ENCODE measurements at places on chromosomes 11 and 22.

DNA sequence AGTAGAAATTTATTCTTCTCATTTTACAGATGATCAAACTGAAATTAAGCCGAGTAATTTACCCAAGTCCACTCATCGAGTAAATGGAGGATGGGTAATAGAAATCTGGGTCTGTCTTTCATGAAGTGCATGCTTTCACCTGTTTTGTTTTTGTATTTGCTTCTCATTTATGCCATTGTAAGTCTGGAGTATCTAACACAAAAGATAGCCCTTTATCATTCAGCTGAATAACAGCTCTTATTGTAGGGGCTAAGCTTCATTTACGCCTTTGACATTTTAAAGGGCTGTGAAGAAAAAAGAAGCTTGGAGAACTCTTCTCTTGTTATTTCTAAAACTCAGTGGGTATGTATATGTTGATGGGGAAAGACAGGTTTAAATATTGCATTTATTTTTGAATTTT lies 1196.2 kb upstream of the TENM4 start:
- DNase-seq = no peak

DNA sequence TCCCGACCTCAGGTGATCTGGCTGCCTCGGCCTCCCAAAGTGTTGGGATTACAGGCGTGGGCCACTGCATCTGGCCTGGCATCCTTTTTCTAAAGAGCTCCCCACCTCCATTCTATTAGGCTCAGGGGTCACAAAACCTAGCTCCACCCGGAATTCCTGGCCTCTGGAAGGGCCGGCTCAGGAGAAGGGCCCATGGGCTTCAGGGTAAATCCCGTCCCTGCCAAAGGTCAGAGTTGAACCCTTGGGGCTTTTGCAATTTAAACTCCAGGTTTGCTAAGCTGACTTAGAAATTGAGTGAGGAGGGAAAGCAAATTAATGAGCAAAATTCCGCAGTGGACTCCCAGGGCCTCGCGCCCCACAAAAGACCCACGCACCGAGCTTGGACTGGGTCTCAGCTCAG lies 48.3 kb downstream of the RPS6KA4 start:
- DNase-seq = no peak

DNA sequence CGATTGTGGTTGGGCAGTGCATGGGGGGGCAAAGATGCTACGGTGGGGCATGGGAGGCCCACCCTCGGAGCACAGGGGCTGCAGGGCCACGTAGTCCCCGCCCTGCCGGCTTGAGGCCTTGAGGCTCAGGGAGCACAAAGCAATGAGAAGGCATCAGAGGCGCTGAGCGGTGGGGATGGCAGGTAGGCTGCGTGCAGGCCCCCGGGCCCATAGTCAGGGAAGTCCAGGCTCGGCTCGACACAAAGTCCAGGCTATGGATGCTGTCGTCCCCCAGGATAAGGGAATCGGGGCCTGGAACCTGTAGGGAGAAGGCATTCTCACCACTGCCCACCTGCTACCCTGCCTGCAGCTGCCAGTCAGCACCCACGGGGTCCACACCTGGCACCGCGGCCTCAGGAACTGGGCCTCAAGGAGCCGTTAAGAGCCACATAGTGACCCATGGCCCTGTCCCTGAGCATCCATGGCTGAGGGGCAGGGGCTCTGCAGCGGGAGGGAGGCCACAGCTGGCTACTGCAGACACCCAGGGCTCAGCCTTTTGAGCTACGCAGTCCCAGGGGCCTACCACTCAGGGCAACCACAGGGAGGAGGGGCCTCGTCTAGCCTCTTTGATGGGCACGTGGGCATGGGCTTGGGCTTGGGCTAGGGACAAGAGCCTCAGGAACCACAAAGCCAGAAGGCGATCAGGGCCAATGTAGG lies 179.7 kb downstream of the IGLL1 start:
- DNase-seq = no peak

DNA sequence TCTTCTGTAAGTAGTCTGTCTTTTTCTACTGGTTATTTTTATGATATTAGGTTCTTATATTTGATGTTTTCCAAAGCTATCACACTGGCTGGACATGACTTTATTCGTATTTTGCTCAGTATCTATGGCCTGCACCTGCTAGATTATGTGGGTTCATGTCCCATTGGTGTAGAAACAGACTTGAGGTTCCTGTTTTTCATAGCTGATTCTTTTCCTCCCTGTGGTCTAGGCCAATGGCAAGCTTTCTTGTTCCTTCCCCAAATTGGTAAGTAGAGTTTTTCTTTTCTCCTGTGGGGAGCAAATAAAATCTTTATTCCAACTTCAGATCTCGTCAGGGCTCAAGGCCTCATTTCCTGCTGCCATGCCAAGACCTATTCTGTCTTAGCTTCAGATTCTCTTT lies 30.2 kb upstream of the SWAP70 start:
- no peak for DNase-seq

DNA sequence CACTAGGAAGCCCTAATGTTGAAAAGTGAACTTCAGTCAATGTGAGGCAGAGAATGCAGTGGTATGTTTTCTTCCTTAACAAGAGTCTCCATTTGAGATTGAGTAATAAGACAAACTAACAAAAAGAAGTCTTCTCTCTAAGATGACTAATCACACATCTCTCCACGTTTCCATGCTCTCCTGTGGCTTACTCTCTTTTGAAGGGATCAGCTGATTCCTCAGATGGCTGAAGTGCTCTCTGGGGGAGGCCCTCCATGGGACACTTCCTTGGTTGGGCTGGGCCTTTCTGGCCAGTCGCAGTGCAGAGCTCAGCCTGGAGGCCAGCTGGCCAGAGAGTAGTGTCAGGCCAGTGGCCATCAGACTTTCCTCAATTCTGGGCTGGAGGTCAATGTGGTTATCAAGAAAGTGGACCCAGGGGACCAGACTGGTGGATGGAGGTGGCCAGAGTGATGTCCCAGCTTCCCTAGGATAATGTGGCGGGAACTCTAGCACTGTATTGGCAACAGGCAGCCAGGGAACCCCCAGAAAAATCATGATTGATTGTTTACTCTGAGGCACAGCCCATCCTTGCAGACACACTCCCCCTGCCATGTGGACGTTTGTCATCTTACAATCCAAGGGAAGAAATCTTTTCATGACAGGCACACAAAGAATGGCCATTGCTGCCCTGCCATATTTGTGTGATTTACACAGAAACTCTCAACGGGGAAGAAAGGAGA lies 14.5 kb downstream of the CSRP3 start:
- DNase-seq = no peak

GRCh38 chr22:27987557-27987956 lies 68.5 kb upstream of the PITPNB start:
- DNase-seq = no peak

- no peak for DNase-seq
Measured at GRCh38 chr11:65952052-65952521, 6.8 kb downstream of the TSGA10IP start.

GRCh38 chr22:25853501-25854284 lies 111.7 kb downstream of the MYO18B start:
- no peak for DNase-seq

- DNase-seq = peak; percentile 68
Measured at GRCh38 chr22:38461414-38462081, 6.3 kb upstream of the KDELR3 start.
